ENCODE measurements at places on chromosomes 4 and X.

DNA sequence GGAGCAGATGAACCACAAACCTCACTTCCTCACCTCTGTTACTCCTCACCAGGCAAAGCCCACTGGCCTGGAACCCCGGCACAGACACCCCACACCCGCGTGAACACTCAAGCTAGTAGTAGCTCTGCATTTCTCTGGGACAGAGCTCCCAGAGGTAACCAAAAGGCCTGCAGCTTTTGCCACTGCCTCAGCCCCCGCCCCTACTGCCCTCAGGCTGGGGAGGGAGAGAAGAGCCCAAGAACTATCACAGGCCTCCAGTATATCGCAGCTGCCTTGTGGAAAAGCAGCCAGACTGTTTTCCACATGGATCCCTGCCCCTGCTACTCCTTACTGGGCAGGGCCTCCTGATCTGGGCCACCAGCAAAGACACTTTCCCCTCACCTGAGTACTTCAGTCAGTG is 728.7 kb upstream of the ACTRT1 start:
- DNase-seq, result no peak

GRCh38 chr4:76626686-76627465 is 191.8 kb downstream of the SHROOM3 start:
- DNase-seq, result no peak

DNA sequence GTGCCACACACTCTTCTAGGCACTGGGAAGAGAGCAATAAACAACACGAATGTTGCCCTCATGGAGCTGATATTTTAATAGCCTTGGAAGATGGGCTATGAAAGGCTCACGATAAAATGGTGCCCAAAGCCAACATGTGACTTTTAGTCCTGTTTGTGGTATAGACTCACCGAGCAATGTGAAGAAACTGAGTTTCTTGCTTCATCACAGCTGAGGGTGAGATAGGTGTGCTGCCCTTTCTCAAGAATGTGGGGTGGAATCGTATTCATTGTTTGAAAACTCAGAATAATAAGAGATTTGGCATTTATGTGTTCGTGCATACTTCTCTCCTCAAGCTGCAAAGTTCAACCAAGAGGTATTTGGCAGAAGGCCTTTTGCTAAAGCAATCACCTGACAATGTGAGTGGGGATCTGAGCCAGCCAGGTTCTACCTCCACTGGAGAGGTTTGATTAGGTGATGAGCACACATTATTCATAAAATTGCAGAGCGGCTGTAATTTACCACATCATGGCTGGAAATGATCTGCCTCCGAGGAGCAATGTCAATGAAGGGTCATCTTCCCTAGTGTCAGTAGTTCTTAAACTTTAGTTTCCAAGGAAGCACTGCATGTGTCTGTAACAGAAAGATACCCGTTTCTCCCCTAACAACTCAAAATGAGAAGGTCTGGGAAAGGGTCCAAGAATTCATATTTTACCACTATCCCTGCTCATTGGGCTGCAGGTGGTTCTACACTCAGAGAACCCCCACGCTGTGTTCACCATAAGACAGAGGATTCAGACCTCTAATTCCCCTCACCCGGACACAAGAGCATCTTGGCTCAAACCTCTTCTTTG is 41.9 kb upstream of the CBR4 start:
- DNase-seq, result no peak

DNA sequence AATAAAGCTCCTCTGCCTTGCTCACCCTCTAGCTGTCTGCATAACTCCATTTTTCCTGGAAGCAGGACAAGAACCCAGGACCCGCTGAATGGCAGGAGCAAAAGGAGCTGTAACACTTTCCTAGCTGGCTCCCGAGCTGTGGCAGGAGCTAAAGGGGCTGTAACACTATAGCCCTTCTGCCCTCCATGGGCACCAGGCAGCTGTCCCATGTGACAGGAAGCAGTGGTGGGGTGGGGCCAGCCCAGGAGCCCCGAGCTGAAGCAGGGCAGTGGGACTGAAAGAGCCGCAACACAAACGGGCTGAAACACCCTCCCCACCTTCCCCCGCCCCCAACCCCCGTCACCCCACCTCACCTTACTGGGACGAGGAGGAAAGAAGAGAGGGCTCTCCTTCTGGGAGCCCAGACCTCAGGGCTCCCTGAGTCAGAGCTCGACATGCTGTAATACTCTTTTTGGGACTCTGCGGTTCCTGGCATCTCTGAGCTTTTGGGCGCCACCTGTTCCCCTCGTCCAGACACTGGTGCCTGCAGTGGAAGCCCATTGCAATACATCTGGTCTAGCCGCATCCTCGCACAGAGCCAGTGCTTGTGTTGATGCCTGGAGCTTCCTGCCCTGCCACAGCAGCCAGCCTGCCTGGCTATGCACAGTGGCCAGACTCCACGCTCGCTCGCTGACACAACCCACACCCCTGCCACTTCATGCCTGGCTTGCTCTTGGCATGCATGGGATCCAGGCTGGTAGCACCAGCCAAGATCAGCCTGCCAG is 39.4 kb downstream of the PPM1K start:
- DNase-seq, result no peak

DNA sequence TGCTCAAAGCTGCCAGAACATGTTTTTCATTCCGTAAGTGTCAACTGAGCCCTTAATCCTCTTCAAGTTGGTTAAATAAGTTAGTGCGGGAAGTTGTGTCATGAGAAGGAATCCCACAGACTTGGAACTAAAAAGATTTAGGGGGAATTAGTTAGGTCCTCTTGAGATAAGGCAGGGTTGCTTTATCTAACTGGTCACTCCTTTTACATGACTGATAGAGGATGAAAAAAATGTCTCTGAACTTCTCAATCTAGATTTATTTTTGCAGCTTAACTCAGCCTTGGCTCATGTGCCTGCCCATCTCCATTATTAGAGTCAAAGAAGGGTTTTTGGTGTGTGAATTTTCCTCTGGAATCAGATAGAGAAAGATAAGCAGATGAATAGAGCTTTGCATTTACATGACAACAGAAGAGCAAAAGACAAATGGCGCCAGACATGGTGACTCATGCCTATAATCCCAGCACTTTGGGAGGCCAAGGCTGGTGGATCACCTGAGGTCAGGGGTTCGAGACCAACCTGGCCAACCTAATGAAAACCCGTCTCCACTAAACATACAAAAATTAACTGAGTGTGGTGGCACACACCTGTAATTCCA is 882.9 kb downstream of the RPA4 start:
- no peak for DNase-seq

DNA sequence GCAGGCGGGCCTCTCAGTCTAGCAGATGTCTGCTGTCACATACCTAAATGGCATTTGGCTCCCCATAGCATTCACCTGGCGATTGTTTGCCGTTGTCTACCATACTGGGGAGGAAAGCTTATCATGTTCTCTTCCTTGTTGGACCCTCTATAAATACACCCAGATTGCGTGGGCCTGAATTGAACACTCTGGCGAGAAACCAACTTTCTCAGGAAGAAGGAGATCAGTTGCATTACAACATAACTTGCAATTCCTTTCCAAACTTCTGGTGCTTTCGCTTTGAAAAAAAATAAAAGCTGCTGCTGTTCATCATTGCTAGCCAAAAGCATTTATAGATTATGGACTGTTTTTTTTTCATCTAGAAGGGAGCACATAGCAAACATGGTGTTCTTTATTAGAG is 230.0 kb upstream of the GPC4 start:
- DNase-seq, result no peak

GRCh38 chrX:120697053-120697452 is 67.2 kb upstream of the C1GALT1C1 start:
- DNase-seq, result no peak

DNA sequence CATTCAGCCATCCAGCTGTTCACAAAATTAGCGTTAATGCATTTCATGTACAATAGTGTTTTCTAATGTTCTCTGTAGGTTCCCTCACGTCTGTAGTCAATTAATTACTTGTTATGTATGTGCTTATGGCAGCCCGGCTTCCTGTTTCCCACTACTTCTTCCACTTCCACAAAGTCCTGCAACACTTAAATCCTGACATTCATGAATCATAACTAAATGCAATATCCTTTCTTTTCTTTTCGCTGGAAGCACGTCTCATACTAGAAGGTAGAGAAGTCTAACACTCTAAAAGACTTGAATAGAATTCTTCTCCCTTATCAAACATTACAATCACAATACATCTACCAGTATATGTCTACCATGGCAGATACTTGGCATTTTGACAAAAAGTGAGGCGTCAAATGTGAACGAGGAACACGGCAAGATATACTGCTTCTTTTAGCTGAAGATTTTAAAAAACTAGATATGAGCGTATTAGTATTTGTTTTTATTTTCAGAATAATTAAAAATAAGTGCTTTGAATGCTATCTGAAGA is 239.0 kb upstream of the DIAPH2 start:
- DNase-seq, result peak; percentile 51

- DNase-seq, result no peak
Measured at GRCh38 chr4:107808572-107808971, 16.2 kb upstream of the SGMS2 start.

Measured in dermis microvascular lymphatic vessel endothelial cell (primary cell).